ENCODE measurements at places on chromosomes 2 and 18. TPM values are rescaled to one million over a fixed set of nuclear protein-coding genes. Genes with fewer than 3 reads are reported as not detected.

Gene ATF2
- total RNA-seq: 44.2 TPM

Gene XPO1
- 348 TPM for total RNA-seq

Gene ANKRD30B
- under 0.01 TPM for total RNA-seq

Gene CFAP65
- not detected for total RNA-seq

Gene MFF
- 77.9 TPM for total RNA-seq

Gene SCN2A
- 2.1 TPM for total RNA-seq

DNA sequence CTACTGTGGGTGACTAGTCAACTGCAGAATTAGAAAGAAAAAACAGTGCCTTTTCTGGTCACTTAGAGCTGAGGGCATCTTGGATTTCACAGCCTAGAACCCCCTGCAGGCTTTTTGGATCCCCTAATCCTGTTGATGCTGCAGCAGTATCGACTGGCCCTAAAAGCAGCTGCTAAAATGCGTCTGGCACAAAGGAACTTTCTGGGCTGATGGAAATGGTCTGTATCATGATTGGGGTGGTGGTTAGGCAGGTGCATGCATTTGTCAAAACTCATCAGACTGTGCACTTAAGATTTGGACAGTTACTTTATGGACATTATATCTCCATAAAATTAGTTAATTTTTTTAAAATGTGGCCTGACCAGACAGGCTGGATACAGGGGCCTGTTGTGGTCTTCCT, 149.8 kb downstream of the KLHL29 start:
- H3K4me3 ChIP-seq: no peak overlapping the region
- H3K27ac ChIP-seq: no peak overlapping the region
- no peaks in the 10 kb centered on the region for H3K4me1 ChIP-seq
- H3K36me3 ChIP-seq: no peaks in the 10 kb centered on the region

DNA sequence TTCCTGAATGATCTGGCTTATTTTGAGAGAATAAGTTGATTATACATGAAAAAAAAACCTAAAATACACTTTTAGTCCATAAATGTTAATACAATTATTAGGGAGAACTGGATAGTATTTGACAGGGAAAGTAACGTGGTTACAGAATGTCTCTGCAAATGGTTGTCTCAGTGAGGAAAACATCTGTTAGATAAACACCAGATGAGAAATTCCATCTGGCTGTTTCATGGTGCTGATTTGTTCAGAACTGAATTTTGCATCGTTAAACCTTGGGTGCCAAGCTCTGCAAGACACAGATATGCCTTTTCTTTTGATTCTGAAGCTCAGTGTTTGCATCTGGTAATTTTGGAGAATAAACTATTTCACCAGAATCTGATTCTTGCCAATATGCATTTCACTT, 90.4 kb downstream of the SCN3A start:
- no peak overlapping the region for H3K4me3 ChIP-seq
- no peaks in the 10 kb centered on the region for H3K27me3 ChIP-seq
- no peaks in the 10 kb centered on the region for H3K36me3 ChIP-seq
- DNase-seq: peak; percentile 61
- H3K27ac ChIP-seq: no peak overlapping the region
- no peaks in the 10 kb centered on the region for H3K4me1 ChIP-seq

- no peak overlapping the region for H3K4me3 ChIP-seq
- DNase-seq: no peak
- no peaks in the 10 kb centered on the region for H3K27me3 ChIP-seq
- no peak overlapping the region for H3K27ac ChIP-seq
- no peaks in the 10 kb centered on the region for H3K4me1 ChIP-seq
- H3K36me3 ChIP-seq: no peaks in the 10 kb centered on the region
Measured at GRCh38 chr18:75054611-75055010, 154.3 kb downstream of the PTGR3 start.

DNA sequence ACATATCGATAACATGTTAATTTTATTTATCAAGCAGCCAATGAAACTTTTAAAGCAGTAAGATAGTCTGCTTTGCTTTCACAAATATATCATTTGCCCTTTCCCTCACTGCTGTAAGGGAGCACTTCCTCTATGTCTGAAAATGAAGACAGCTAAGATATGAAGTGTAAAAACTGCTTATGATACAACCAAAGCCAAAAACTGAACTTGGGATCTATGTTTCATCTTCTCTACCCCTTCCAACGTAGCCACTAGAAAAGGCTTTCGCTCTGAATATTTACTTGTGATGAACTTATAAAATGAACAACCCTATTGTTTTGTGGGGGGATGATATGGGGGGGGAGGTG, 140.3 kb downstream of the TCF4 start:
- no peaks in the 10 kb centered on the region for H3K36me3 ChIP-seq
- H3K27ac ChIP-seq: no peak overlapping the region
- no peak overlapping the region for H3K4me3 ChIP-seq
- no peak for DNase-seq
- no peaks in the 10 kb centered on the region for H3K27me3 ChIP-seq
- no peaks in the 10 kb centered on the region for H3K4me1 ChIP-seq

Measured in fibroblast of lung (primary cell).